ENCODE measurements at places on chromosomes 11 and 22.

- no peak for DNase-seq
Observed at GRCh38 chr11:65454311-65454695, 31.7 kb downstream of the NEAT1 start.

DNA sequence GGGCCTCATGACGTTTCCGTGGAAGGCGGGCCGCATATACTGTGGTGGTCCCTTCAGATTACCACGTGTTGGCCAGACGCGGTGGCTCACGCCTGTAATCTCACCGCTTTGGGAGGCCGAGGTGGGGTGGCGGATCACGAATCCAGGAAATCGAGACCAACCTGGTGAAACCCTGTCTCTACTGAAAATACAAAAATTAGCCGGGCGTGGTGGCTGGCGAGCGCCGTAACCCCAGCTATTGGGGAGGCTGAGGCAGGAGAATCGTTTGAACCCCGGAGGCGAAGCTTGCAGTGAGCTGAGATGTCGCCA, 853 bp upstream of the DENND6B start:
- no peak for DNase-seq

DNA sequence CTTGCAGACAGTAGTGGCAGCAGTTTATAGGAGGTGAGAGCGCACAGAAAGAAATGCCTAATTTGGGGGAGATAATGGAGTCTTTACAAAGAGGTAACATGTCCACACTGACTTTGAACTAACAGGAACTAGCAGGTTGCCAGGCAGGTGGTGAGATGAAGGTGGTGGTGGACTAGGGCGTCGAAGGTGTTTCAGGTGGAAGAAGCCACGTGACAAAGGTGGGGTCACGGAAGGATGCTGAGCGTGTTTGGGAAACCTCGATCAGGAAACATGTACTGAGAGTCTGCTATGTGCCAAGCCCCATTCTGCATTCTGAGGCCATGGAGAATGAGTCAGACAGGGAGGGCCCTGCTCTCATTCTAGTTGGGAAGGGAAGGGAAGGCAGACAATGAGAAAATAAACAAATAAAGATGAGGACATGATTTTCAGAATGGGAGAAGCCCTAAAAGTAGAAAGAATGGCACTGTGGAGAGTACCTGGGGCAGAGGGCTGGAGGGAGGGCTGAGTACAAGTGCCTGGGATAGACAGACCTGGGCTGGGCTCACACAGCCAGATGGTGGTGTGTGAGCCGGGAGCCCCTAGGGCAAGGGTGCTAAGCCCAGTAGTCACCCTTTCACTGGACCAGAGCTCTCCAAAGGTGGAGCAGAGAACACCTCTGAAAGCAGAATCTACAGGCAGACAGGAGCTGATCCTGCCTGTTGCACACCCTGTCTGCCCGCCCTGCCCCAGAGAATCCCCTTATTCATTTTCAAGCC, 16.2 kb upstream of the NNMT start:
- DNase-seq: no peak

DNA sequence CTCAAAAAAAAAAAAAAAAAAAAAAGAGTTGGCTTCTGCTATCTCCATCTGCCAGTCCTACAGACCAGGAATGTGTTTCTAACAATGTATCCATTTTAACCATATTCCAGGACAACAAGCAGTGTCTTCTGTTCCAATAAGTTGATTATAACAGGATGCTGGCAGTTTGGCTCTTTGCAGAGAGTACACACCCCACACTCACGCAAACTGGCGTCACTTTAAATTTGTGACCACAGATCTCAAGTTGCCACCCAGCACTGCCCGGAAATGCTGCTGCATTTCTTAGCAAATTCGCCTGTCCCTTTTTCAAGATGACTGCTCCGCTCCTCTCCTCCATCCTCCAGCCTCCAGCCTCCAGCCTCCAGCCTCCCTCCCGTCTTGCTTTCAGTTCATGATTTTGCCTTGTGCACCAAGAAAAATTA, 44.3 kb downstream of the SCGB1A1 start:
- DNase-seq: no peak

GRCh38 chr22:37898441-37899181, 7.5 kb upstream of the MICALL1 start:
- no peak for DNase-seq

GRCh38 chr11:2772544-2773031, 72.8 kb upstream of the KCNQ1OT1 start:
- no peak for DNase-seq

GRCh38 chr11:95241681-95242081, 10.7 kb upstream of the SESN3 start:
- no peak for DNase-seq

GRCh38 chr22:32501836-32502752, 27.5 kb downstream of the FBXO7 start:
- DNase-seq: no peak

- no peak for DNase-seq
Observed at GRCh38 chr11:72598466-72598865, 75.8 kb downstream of the PDE2A start.

- peak; percentile 71 for DNase-seq
Observed at GRCh38 chr11:7513234-7514098, at the start of gene PPFIBP2. Gene PPFIBP2 (plus strand): TSS chr11:7513999. CDS start chr11:7549476, 35,477 bp downstream.

DNA sequence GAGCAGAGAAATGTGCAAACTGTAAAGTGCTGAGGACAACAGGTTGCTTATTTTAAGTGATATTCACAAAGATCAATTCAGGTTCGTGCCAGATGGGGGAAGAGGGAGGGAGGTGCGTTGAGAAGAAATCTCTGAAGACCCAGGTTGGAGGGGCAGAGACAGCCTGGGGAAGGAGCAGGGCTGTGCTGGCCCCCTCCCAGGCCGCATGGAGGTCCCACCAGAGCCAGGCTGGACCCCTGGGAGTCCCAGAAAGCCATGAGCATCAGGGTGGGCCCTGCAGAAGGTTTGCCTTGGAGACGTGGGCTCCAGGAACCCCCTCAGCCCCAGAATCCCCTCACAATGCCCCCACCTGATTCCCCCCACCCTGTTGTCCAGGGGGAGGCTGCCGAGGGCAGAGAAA, 47.4 kb downstream of the IGLL1 start:
- no peak for DNase-seq

GRCh38 chr22:22973336-22973735, 85.7 kb downstream of the IGLL5 start:
- no peak for DNase-seq

DNA sequence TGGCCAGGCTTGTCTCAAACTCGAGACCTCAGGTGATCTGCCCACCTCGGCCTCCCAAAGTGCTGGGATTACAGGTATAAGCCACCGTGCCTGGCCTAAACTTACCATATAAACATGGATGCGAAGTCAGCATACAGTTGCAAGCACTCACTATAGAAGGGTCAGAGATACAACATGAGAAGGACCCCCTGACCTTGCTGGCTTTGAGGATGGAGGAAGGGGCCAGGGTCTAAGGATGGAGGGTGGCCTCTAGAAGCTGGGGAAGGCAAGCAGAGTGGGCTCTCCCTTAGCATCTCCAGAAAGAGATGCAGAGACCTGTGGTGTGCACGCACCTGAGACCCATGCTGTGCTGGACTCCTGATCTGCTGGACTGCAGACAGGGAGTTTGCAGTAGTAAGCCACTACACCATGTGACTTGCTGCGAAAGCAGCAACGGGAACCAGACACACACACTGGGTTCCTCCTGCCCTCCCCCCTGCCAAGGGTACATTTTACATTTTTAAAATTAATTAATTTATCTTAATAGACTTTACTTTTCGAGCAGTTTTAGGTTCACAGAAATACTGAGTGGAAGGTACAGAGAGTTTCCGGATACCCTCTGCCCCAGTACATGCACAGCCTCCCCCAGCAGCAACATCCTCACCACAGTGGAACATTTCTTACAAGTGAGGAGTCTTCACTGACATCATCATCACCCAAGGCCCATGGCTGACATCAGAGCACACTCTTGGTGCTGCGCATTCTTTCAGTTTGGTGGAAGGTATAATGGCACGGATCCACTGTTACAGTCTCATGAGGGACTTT, 170.1 kb upstream of the B3GAT1 start:
- no peak for DNase-seq

GRCh38 chr11:130617001-130617400, 168.6 kb downstream of the ADAMTS15 start:
- no peak for DNase-seq

DNA sequence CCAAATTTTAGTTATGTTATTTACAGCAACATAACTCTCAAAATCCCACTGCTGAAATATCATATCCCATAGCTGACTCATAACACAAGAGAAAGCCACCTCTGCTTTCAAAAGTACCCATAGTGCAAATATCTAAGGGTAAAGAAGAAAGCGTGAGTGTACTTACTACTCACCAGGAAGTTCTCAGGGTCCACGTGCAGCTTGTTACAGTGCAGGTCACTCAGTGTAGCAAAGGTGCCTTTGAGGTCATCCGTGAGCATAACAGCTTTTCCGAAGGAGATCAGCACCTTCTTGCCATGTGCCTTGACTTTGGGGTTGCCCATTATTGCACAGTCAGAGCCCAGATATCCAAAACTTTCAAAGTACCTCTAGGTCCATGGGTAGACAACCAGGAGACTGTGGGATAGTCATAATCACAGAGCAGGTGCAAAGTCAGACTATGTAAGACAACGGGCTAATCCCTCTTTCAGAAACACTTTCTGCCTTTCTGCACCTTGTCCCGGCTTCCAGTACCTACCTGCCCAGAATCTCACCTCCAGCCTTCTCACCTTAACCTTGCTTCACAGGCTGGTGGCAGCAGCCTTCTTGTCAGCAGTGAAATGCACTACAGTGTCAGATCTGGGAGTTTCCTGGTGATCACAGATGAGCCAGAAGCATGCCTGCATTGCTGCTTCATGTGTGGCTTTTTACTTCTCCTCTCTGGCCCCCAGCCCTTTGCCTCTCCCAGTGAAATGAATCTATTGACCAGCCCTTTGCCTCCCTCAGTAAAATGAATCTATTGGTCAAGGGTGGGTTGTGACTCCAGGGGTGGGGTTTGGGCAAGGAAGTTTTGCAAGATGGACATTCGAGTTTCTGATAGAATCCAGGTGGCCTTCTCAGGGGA, 6.5 kb downstream of the HBG1 start:
- DNase-seq: no peak

GRCh38 chr11:117738246-117738957, 58.6 kb downstream of the DSCAML1 start:
- no peak for DNase-seq
